Motor neuron (in vitro differentiated cells): ENCODE measurements at places on chromosomes 12 and 14.
A peak's percentile ranks its signal among the peaks of the same experiment; 100 is the strongest.

GRCh38 chr14:91835920-91836843 lies 31.2 kb downstream of the TC2N start:
- peak; percentile 89 for ATAC-seq

GRCh38 chr12:121571920-121572319 lies 8.9 kb downstream of the KDM2B start:
- no peak for ATAC-seq

DNA sequence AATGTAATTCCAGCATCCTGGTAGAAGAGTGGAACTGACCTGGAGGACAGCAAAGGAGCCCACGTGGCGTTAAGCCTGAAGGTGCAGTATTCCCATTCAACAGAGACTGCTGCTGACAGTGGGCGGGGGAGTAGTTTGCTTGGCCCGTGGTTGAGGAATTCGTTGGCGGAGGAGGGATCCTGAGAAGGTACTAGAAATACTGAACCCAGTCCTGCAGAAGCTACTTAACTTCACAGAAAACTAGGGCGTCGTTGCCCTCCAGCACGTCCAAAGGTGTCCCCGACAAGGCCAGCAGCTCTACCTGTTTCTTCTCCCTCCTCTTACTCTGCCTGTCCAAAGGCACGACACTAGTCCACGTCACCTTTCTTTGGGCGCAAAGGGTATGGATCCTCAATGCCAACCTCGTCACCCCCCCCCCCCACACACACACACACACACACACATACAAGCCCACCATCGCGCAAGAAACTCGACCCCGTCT lies 303 bp downstream of the PUS7L start:
- peak; percentile 35 for ATAC-seq

DNA sequence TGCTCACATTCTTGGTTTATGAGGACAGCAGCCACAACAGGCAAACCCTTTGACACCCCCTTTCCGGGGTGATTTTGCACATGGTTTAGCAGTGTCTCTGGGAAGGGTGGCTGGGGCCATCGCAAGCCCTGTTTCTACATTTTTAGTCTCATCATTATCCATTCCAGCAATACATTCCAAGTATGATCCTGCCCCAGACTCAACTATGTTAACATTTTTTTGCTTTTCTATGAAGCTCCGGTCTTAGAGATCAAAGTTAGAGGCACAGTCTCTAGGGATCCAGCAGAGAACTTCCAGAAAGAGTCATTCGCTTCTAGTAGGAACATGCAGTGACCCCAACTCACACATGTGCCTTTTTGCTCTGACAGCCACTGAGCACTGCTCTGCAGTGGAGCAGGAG lies 130.9 kb downstream of the TBX5 start:
- no peak for ATAC-seq

- no peak for ATAC-seq
Measured at GRCh38 chr14:94797887-94798286, 28.0 kb upstream of the GSC start.

GRCh38 chr12:126389220-126389841 lies 1324.1 kb downstream of the AACS start:
- no peak for ATAC-seq

DNA sequence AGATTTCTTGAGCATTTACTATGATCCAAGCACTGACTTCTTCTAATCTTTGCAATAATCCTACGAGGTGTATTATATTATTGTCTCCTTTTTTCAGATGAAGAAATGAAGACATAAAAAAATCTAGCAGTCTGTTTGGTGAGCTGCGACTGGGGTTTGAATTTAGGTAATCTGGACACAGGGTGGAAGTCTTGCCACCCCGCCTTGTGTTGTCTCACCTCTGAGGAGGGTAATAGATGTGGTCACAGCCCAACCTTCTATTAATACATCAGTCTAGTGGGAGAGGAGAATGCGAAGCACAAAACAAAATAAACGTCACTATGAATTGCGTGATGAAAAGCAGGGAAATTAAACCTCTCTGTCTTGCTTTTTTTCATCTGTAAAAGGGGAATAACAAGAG lies 993.9 kb downstream of the VRK1 start:
- no peak for ATAC-seq

- ATAC-seq, result no peak
Measured at GRCh38 chr12:47188576-47189441, 109.0 kb upstream of the AMIGO2 start.

- no peak for ATAC-seq
Measured at GRCh38 chr12:100699209-100699608, 95.4 kb upstream of the ANO4 start.

- ATAC-seq, result no peak
Measured at GRCh38 chr14:70082394-70082793, 106.4 kb downstream of the SLC8A3 start.

- ATAC-seq, result no peak
Measured at GRCh38 chr12:47297993-47298392, 218.2 kb upstream of the AMIGO2 start.

- no peak for ATAC-seq
Measured at GRCh38 chr12:123106640-123107359, 44.1 kb downstream of the PITPNM2 start.

- ATAC-seq, result no peak
Measured at GRCh38 chr14:38887696-38888095, 215.3 kb downstream of the SEC23A start.

GRCh38 chr12:121530600-121531355 lies 50.0 kb downstream of the KDM2B start:
- ATAC-seq, result peak; percentile 90

- ATAC-seq, result no peak
Measured at GRCh38 chr12:84862186-84862585, 50.4 kb downstream of the SLC6A15 start.
